Stimulated activated CD4-positive, alpha-beta T cell treated with anti-CD3 and anti-CD28 coated beads, TNF-alpha, amount 100 ng/mL, for 1 hour (primary cell): ENCODE measurements at places on chromosomes 1 and 21.
A peak's percentile ranks its signal among the peaks of the same experiment; 100 is the strongest.

- DNase-seq = no peak
These were observed 60.0 kb upstream of the SSX2IP start for GRCh38 chr1:84750110-84750730.

DNA sequence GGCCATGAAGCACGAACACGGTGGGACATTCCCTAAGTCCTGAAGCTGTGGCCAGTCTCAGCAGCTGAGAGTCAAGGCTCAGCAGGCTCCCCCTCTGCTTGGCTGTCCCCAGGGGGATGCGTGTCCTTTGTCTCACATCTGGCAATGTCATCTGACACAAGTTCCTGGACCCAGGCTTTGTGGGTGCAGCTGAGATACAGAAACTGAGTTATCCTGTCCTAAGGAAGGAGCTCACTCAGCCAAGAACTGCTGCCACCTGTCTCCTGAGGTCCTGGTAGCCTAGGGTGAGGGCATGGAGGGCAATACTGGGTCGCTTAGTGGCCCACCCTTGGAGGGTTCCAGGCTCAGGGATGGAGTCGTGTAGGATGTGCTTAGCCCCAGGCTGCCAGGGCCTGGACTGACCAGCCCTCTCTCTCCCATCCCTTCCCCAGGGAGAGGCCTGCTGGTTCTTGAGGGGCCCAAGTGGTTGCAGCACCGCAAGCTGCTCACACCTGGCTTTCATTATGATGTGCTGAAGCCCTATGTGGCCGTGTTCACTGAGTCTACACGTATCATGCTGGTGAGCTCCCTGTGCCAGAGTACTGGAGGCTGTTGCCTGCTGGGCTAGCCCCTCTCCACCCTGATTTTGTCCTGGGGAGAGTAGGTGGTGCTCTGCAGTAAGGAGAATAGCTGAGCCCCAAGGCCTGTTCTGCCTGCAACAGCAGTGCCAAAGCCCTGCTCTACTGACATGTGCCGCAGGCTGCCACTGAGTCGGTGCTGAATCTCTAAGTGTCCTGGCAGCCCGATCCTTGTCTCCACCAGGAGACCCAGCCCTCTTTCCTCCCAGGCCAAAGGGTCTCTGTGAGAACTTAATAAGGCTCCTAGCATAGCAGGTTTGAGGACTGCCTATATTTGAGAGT, 13.5 kb downstream of the CYP4B1 start:
- no peak for DNase-seq

- DNase-seq = no peak
These were observed 407.9 kb upstream of the PKN2 start for GRCh38 chr1:88276163-88276562.

- no peak for DNase-seq
These were observed 128.6 kb downstream of the PRDM2 start for GRCh38 chr1:13828454-13829151.

DNA sequence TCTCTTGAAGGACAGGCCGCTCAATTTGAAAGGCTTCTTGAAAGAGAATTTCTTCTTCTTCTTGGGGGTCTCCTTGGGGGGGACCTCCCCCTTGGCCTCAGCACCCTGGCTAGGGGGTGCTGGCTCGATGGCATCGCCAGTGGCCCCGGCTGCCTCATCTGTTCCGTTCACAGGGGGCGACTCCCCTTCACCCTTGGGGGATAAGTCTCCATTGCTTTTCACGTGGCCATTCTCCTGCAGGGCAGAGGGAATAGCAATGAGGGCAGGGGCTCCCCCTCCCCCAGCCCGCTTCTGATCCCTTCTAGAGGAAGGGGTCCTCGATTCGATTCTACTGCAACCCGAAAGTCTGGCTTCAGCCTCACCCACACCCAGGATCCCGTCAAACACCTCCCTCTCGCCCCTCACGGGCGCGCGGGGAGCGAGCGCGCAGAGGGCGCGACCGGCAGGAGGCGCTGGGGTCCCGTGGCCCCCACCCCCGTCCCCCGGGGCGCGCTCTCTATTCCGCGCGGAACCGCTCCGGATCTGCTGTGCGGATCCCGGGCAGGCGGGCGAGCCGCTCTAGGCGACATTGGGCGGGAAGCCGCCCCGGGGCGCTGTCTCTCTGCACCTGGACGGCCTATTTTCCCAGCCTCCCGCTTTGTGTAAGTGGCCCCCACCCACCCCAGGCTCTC, 1.0 kb downstream of the MARCKSL1 start:
- DNase-seq = peak; percentile 55

- DNase-seq = no peak
These were observed 3.2 kb upstream of the DENND1B start for GRCh38 chr1:197778366-197778945.

DNA sequence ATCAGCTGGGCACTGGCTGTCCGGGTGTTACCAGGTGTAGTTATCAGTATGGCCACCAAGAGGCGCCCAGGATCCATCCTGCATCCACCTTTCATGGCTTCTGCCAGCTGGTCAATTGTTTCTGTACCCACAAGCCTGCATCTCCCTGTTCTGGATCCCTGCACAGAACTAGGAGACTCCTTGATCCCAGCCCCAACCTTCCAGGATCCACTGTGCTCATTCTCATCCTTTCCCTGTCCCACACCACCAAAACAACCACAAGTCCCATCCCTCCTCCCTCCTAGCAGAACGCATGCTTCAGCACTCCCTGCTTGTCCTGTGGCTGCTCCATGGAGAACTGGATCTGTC, 27.2 kb upstream of the FOXE3 start:
- DNase-seq = no peak

- DNase-seq = no peak
These were observed 87.7 kb upstream of the POU3F1 start for GRCh38 chr1:38134294-38134755.
